EL (cell line): ENCODE measurements at places on chromosomes 12 and 14.

DNA sequence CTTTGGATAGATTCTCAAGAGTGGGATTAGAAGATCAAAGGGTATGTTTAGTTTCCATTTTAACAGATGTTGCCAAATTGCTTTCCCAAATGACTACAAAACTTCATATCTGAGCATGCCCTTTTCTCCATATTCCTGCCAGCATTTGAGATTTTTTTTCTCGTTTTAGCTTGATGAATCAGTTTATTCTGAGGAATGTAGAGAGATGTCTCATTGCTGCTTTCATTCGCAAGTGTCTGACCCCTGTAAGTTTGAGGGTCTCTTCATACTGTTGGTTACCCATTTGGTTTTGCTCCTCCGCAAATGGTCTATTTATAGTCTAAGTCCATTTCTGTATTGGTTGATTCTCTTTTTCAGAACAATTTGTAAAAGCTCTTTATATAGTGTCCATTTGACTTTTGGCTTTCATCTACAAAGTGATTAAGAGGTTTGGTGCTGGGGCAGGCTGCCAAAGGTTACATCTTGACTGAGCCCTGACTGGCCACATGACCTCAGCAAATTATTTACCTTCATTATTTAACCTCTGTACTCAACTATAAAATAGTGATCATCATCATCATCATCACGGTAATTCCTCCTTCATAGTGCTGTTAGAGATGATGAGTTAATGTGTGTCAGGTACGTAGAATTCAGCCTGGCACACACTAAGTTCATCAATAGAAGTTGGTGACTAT lies 33.6 kb downstream of the HCAR2 start:
- peak; percentile 70 for DNase-seq

DNA sequence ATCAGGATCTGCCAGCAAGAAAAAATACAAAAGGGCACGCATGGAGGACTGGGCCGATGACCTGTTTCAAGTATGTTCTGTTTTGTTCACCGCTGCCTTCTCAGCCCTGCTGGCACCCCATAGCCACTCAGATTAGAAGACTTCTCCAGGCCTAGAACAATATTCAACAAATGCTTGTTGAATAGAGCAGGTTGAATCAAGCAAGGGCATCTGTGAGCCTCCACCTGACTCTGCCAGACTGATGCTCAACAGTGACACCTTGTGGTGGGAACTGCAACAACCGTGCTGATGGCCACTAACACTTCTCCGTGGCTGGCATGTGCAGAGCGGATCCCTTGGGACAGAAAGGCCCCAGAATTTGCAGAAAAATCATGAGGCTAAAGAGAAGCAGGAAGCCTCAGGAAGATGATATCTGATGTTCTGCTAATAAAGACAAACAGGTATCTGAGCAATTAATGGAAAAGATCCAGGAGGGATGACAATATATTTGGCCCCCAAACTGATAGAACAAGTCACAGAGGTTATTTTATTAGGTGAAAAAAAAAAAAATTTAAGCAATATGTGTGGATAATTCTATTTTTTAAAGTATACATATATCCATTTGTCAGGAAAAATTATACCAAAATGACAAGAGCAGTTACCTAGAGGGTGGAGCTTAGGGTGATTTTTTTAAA lies 114.3 kb downstream of the KSR2 start:
- DNase-seq: peak; percentile 54

DNA sequence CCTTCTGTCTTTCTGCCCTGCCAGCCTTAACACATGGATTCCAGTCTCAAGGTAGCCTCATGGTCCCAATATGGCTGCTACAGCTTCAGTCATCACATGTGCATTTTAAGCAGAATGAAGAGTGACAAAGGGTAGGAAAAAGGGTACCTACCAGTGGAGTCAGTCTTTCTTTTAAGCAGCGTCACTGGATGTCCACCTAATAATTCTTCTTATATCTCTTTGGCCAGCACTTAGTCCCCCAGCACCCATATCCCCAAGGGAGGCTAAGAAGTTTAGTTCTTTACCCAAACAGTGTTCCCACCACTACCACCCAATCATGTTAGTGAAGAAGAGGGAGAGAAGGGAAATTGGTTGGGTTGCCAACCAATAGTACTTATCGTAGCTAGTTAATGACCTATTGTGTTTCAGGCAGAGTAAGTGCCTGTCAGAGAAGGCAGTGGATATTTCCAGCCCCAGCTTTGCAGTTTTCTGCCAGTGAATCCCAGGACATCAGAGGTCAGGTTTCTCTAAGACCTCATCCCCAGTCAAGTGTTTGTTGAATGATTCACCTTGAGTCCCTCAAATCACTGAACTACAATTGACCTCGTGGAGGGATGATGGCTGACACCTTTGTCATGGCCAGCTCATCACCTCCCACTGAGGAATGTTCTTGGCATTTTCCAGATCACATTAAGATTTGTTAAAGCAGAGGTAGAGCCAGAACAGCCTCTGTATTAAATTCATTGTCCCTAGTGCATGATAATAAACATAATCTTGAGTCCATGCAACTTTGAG lies 250.9 kb upstream of the CRY1 start:
- peak; percentile 81 for DNase-seq

- no peak for DNase-seq
Observed at GRCh38 chr12:50265770-50266524, 17.4 kb downstream of the LIMA1 start.

- DNase-seq: peak; percentile 32
Observed at GRCh38 chr12:55818140-55818728, 393 bp downstream of the ORMDL2 start.

DNA sequence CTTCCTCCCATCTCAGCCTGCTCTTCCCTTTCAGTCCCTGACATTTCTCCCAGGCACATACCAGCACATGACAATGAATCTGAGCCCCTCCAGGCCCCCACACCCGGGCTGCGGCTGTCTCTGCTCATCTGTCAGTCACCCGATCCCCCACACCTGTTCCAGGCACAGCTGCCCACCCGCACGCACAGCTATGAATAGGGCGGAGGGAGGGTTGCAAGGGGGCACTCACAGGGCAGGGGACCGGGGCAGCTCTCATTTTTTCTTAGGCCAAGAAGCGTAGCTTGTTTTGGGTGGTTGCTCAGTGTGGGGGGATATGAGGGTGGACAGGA lies 43.7 kb upstream of the TSPAN9 start:
- no peak for DNase-seq

DNA sequence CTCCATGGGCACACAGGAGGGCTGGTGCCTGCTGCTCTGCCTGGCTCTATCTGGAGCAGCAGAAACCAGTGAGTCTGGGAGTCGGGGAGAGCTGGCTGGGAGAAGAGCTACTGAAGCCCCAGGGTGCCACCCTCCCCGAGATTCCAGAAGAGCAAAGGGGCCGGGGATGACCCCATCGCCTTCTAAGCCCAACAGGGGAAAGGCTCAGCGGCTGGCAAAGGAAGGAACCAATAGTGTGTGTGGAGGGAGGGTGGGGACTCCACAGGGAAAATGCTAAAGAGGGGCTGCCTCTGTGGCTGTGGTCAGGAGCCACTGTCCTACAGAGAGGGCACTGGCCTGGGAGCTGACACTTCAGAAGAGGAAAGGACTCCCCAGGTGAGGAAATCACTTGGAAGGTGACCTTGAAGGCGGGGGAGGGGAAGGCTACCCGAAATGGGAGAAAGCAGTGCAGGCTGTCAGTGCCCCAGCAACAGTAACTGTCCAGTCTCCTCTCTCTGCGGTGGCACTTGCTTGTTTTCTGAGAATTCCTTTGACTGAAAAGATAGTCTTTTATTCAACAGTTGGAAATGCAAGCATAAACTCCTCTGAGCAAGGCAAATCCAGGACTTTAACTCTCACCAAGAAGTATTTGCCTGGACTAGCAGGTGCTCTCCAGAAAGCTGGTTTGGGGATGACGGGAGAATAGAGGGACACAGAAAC lies 552 bp downstream of the TAPBPL start:
- no peak for DNase-seq

GRCh38 chr14:30354439-30354838 lies 204.5 kb upstream of the G2E3 start:
- no peak for DNase-seq

GRCh38 chr12:121578230-121579189 lies 2.3 kb downstream of the KDM2B start:
- peak; percentile 53 for DNase-seq

- DNase-seq: no peak
Observed at GRCh38 chr12:38269897-38270296, 46.7 kb upstream of the ALG10B start.

DNA sequence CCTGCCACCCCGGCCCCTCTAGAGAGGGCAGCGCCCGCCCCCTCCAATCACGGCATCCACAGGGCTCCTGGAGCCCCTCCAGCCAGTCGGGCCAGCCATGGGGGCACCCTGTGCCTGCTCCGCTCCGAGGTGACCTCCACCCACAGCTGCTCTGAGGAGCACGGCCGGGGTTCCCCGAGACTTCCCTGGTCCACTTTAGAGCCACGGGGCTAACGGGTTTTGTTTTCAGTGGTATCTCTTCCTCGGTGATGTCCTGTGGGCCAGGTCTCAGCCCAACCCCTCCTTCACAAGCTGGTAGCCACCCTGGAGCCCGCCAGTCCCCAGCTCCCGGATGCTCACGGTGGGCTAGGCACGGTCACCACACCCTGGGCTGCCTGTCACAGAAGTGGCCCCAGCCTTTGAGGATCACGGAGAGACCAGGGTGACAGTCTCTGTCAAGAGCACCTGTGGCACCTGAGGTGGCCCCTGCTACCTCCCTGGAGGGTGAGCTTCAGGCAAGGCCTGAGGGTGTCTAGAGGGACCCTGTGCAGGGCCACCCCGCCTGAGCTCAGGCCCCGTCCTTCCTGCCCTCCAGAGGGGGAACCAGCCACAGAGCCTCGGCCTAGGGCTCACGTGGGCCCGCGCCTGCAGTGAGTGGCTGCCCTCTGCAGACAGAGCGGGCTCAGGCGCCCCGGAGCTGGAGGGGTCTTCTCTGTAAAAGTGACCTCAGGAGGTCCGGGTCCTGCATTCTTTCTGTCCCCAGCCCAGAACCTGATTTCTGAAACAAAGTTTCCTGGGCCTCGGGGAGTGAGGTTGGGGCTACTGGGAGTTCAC lies 146.0 kb upstream of the C14orf180 start:
- DNase-seq: no peak

DNA sequence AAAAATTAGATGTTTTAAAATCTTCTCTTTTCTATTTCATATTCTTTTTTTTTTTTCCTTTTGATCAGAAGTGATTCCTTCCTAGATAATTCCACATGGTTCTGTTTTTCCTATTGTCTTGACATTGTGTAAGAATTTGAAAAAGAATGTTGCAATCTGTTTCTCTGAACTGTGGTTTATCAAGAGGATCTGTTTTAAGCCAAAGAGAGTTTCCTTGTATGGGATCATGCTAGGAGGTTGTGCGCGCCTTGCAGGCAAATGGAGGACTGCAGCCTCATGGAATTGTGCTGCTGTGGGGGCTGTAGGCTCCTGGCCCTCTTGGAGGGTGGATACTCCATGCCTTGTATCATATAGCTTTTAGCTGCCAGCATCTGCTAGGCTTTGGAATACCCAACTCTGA lies 43.3 kb upstream of the MBIP start:
- no peak for DNase-seq

GRCh38 chr12:118404876-118405521 lies 28.6 kb downstream of the SUDS3 start:
- peak; percentile 71 for DNase-seq

DNA sequence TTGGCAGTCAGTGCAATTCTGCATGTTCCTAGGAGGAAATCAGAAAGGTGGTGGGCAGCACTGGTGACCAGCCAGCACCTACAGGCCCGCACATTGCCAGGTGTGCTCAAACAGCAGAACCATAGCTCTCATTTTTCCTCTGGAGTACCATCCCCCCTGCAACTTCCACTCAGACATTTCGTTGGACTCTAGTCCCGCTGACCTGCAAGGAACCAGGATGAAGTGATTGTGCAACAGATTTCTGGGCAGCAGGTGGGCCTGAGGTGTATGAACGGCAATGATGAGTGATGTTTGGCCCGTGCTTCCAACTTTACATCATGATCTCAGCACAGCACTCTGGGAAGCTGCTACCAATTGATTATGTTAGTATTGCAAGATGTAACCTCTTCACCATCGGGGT lies 129.9 kb downstream of the NTF3 start:
- DNase-seq: no peak

GRCh38 chr14:66514213-66514612 lies 6.3 kb downstream of the GPHN start:
- no peak for DNase-seq

DNA sequence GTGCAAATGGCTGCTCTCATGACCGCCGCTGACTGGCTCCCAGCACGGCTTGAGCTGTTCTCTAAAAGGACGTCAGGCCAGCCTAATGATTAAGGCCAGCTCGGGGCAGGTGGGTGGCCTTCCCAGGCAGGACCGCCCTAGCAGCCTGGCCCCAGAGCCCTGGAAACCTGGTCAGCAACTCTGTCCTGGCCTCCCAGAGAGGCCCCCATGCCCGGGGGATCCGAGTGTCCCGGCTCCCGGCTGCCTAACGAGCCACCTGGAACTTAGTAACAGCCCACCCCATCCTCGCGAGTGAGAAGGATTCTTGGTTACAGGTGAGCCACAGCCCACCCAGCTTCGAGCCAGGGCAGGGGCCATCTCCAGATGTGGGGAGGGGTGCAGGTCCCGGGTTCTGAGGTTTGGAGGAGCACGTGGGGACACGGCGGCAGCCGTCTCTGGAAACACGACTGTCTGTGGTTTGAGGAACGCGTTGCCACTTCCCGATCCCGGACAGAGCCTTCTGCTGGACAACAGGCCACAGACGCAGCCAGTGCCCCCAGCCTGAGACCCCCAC lies 73.8 kb upstream of the FBRSL1 start:
- DNase-seq: no peak

GRCh38 chr14:93395231-93395630 lies 35.5 kb upstream of the UNC79 start:
- DNase-seq: no peak

- DNase-seq: no peak
Observed at GRCh38 chr12:28086521-28087155, 103.6 kb upstream of the CCDC91 start.

- DNase-seq: no peak
Observed at GRCh38 chr12:57232156-57232756, 2.7 kb downstream of the SHMT2 start.

GRCh38 chr12:89411846-89412245 lies 59.5 kb upstream of the DUSP6 start:
- no peak for DNase-seq

DNA sequence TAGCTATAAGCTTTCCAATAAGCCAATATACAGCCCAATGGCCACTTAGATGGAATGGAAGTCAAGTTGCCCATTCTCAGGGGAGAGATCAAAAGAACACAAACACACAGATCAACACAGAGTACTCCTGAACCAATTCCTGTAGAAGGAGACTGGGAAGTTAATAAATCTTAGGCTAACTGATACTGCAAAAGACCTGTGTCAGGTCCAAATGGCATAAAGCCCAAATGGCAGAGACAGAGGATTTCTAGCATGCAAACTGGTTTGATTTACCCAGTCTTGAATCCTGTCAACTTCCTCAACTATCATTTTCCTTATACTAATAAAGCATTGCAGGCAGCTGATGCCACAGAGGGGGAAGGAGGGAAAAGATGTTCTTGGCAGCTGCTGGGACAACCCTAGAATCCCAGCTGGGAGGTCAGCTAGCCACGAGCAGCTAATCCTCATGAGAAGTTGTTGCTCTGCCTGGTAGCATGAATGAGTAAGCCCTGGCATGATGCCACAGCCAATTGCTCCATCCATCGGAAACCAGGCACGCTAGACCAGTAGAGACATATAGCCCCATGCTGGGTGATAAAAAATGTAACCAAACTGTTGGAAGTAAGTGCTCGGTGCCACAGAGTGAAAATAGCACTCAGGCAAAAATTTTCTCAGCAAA lies 26.2 kb downstream of the ANG start:
- DNase-seq: peak; percentile 17
